Smooth muscle cell of the coronary artery (primary cell): ENCODE measurements at places on chromosomes 12 and 14. TPM values are rescaled to one million over a fixed set of nuclear protein-coding genes. Genes with fewer than 3 reads are reported as not detected.

TRPV4 gene
- 1.4 and 1.6 TPM in 2 replicates for total RNA-seq

DNAI7 gene
- 0.08 and 0.12 TPM in 2 replicates for total RNA-seq

PTPRR gene
- total RNA-seq, result 0.83 and 0.94 TPM in 2 replicates

CLEC1A gene
- 0.12 TPM in 1 of 2 replicates, not detected in the other for total RNA-seq

THTPA gene
- 10.6 and 22.3 TPM in 2 replicates for total RNA-seq

MDGA2 gene
- total RNA-seq, result 0.12 TPM in 1 of 2 replicates, not detected in the other

NFKBIA gene
- 54.1 and 95.2 TPM in 2 replicates for total RNA-seq

KRT72 gene
- not detected in 2 replicates for total RNA-seq

SLCO1A2 gene
- not detected in 2 replicates for total RNA-seq

MYO1A gene
- 0.12 and 0.30 TPM in 2 replicates for total RNA-seq

OR10G2 gene
- not detected in 2 replicates for total RNA-seq

SMCO3 gene
- total RNA-seq, result 0.23 and 1.1 TPM in 2 replicates

ADGRD1 gene
- total RNA-seq, result 0.15 and 37.2 TPM in 2 replicates

ACSM4 gene
- not detected in 2 replicates for total RNA-seq

HELB gene
- total RNA-seq, result 2.9 TPM in 2 replicates

SLC25A47 gene
- not detected in 2 replicates for total RNA-seq

SMCO2 gene
- 0.08 TPM in 1 of 2 replicates, not detected in the other for total RNA-seq

PRICKLE1 gene
- total RNA-seq, result 11.5 and 12.0 TPM in 2 replicates

PDZRN4 gene
- total RNA-seq, result 1.1 TPM in 1 of 2 replicates, not detected in the other

ZBTB42 gene
- 0.82 and 3.5 TPM in 2 replicates for total RNA-seq
